ENCODE measurements at places on chromosomes 1 and 21.

DNA sequence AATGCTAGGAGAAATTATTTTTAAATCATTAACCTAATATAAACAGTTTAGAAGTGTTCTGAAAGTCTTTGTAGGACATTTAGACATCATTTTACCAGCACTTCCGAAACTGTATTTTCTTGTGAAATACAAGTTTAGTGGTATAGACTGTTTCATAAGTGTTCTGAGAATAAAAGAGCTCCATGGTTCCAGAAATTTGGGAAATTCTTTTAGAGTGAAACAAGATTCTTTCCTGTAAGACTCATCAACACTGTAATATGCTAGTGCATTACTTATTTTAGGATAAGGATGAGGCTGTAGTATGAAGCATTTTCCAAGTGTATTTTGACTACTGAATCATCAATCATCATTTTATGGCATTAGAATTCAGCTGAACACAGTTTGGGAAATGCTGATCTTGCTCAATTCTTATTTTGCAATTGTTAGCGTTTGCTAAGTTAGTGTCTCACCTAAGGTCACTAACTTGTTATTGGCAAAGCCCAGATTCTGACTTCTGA, 73.4 kb downstream of the CEP350 start:
- DNase-seq = no peak

DNA sequence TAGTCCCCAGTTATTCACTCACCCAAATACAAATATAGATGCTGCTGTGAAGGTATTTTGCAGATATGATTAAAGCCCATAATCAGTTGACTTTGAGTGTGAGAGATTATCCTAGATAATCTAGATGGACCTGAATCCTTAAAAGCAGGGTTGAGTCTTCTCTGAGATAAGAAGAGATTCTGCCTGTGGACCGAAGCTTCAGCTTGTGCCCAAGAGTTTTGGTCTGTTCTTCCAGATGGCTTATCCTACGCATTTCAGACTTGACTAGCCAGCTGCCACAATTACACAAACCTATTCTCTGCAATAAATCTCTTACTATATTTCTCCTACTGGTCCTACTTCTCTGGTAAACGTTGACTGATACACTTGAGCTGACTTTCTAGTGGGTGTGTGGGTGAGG, 145.1 kb downstream of the KCNJ6 start:
- no peak for DNase-seq

DNA sequence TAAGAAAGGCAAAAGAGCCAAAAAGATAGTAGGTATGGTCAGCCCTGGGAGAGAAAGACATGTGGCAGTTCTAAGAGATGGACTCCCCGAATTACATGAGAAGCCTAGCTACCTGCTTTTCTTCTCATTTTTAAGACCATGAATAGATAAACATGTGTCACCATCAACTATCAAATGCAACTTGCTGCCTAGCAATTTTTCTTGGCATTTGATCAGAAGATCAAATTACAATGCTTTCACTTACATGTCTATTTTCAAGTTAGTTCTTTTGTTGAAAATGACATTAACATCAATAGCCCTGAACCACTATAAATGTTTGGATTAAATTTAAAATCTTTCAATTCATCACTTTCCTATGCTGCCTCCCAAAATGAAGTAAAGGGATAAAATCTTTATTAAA, 212.3 kb downstream of the HHIPL2 start:
- DNase-seq = no peak

GRCh38 chr1:205493241-205494085, 11.0 kb upstream of the CDK18 start:
- DNase-seq = no peak

GRCh38 chr1:172142324-172142723, 278.2 kb upstream of the C1orf105 start:
- no peak for DNase-seq

- DNase-seq = no peak
Measured at GRCh38 chr1:30648408-30649000, 74.9 kb downstream of the MATN1 start.

GRCh38 chr1:183032122-183032921, 9.1 kb downstream of the LAMC1 start:
- DNase-seq = no peak

DNA sequence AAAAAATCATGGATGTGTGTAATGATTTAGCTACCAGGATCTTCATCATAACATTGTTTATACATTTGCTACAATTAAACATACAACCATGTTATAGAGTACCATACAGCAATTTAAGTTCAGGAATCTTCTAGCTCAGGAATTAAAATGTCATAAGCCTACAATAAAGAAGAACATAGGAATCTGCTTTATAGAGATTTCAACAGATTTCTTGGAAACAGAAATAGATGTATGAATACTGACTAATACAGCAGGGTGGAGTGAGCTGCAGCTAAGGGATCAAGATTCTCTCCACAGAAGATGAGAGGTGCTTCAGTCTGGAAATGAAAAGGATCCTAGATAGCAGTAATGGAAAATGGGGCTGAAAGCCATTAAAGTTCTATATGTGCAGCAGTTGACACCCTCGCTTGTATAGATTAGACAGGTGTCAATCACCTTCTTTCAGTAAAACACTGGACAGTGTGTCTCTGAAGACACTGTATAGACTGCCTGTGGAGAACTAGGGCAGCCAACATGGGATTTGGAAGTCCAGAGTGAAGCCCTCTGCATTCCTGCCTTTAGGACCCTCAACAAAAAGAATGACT, 73.9 kb downstream of the DNTTIP2 start:
- no peak for DNase-seq

GRCh38 chr1:4611563-4612341, 42.7 kb upstream of the AJAP1 start:
- DNase-seq = no peak

- no peak for DNase-seq
Measured at GRCh38 chr21:17768840-17769446, 50.2 kb downstream of the C21orf91 start.

- no peak for DNase-seq
Measured at GRCh38 chr1:53636621-53637171, 102.3 kb downstream of the GLIS1 start.

GRCh38 chr1:25082216-25082899, 149.9 kb downstream of the SYF2 start:
- DNase-seq = no peak

- DNase-seq = peak; percentile 35
Measured at GRCh38 chr1:236280438-236281197, 1.1 kb downstream of the ERO1B start.

DNA sequence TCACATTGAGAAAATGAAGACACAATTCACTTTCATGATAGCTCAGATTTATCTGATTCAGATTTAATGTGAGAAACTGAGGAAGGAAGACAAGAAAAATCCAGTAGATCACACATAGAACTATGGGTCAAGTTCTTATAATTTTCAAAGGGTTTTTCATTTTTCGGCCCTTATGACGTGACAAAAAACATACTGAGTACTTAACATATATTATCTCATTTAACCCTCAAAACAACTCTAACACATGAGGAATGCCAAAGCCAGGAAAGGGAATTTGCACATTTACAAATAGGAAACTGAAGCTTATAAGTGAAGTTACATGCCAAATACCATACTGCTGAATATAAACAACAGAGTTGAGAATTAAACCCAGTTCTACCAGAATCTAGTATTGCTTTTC, 27.6 kb downstream of the SOD1 start:
- DNase-seq = no peak

DNA sequence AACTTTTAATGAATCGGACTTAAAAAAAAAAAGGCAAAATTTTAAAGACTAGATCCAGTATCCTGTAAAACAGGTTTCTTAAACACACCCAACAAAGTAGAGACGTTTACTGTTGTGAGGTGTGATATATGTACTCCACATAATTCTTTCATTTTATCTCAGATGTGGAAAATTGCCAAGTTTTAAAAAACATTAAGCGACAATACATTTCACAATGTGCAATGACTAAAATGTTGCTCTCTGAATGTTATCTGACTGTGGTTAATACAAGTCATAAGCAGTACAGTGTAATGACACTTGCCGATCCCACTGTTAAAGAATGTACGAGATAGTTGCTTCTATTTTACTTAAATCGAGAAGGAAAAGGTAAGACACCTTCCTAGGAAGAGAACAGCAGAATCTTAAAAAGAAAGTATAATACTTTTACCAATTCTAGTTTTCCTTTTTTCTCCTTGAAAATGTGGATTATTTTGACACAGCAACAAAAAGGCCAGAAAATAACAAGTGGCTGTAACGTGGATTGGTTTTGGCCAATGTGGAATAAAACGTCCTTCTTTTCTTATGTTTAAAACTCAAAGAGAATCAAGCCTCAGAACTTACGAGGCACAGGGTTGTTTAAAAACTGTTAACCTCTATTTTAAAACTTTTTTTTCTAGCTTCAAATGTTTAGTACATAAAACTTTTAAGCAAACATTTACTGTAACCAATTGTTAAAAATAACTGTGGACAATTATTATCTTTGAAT, 51.4 kb downstream of the TP53BP2 start:
- no peak for DNase-seq

DNA sequence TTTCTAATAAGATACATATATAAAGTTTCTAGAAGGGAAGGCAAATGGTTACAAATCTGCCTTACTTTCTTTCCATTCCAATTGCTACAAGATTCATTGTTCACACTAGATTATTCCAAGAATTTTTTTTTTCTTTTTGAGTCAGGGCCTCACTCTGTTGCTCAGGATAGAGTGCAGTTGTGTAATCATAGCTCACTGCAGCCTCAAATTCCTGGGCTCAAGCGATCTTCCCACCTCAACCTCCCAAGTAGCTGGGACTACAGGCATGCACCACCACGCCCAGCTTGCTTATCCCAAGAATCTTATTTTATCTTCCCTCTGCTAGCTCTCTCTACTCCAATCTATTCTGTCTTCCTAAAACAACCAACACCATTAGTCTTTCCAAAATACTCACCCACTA, 81.8 kb downstream of the KIAA0319L start:
- no peak for DNase-seq

DNA sequence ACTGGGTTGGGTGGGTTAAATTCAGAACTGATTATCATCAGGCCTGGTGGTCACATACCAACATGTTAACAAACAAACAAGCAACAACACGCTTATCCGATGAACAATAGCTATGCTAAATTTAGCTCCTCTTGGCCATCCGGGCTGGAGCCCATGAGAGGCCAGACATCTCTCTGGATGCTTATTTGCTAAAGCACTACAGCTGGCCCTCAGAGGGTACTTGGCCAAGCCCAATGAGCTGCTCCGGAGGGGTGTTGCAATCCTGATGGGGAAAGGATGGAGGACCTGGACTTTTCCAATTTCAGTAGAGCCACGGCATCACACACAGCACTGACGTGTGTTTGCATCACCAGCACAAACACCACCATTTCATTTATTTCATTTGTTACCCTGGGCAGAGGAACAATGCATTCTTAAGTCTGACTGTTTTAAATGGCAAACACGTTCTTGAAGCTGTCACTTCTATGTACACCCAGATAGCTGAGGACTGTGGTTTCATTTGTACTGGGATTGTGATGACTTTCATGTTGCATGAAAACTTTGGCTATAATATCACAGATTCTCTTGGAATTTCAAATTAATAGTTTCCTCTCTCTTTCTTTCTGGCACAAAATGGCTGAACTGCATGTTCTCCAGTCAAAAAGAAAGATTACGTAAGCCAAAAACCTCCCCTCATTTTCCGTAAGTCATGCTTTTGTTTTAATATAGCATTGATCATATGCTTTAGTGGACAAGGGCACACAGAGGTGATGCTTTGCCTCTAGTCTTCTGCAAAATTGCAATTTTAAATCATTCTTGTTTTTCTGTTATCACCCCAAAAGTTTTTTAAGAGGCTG, 359.8 kb upstream of the KAZN start:
- DNase-seq = no peak

GRCh38 chr21:16108561-16109075, 378.8 kb downstream of the USP25 start:
- DNase-seq = no peak

GRCh38 chr1:224495866-224496265, 61.3 kb upstream of the WDR26 start:
- no peak for DNase-seq

DNA sequence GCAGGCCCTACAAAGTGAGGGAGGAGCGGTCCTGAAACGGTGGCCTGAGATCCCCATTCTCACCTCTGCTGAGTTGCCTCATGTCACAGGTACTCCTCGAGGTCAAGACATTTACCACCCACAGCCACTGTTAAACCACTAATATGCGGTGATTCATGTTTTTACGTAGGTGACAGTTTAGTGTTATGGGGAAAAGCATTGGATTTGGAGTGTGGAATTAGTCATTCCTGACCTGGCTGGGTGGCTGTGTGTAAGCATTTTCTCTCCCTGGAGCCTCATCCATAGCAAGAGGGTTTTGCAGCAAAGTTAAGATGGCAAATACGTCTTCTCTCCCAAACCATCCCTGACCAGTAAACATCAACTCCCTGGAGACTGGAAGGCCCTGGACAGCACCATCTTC, 57.8 kb upstream of the KCNJ6 start:
- no peak for DNase-seq

DNA sequence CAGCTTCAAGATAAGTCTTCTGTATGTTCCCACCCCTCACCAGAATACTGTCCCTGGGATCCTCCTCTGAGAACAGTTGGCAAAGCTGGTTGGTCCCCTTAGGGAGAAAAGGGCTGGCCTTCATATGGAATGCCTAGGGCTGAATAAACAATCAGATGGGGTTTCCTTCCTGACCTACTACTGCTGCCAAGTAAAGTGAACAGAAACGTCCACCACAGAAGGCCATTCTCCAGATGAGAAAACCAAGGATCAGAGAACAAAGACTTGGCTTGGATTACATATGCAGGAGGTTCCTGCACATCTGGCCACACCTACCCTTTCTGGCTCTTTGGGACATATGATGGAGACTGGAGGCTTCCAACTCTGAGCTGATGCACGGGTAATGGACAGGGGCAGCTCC, 194.5 kb downstream of the HIVEP3 start:
- DNase-seq = no peak

- DNase-seq = no peak
Measured at GRCh38 chr1:102851616-102852015, 256.7 kb downstream of the COL11A1 start.

DNA sequence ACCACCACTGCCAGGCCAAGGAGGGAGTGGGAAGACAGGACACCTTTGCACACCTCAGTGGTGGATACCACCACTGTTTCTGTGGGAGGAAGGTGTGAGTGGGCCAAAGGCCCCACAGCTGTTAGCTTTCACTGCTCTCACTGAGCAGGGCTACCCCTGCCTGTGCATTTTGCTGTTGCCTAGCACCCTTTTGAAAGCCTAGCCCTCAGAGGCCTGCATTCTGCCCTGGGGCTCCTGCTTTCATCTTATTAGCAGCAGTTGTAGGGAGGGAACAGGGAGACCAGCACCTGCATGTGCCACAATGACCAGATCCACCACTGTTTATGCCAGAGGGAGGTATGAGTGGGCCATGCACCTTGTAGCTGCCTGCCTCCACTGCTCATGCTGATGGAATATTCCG, 110.9 kb upstream of the C21orf91 start:
- DNase-seq = no peak

DNA sequence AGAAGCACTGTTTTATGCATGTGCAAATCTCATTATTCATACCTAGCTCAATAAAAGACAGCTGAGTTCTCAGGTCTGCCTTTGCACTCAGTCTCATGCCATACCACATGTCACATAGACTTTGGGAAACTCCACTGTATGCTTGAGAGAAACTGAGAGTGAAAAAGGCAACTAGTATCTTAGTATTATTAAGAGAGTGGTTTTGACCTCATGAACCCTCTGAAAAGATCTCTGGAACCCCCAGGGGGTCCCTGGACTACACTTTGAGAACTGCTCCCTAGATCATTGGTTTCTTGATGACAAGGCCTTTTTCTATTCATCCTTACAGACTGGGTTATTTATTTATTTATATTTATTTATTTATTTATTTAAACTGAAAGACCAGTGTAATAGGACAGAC, 3.7 kb upstream of the RHEX start:
- no peak for DNase-seq

GRCh38 chr1:167538657-167539056, 14.9 kb downstream of the CREG1 start:
- no peak for DNase-seq
